ENCODE measurements at places on chromosomes 4 and X. TPM values are rescaled to one million over a fixed set of nuclear protein-coding genes. Genes with fewer than 3 reads are reported as not detected.

Gene PCSK1N
- 0.51 TPM for polyA plus RNA-seq

Gene PRICKLE3
- polyA plus RNA-seq, result 9.5 TPM

Gene GPRIN3
- polyA plus RNA-seq, result 0.50 TPM

Gene SPARCL1
- polyA plus RNA-seq, result not detected

Gene TMEM35A
- polyA plus RNA-seq, result not detected

Gene SH2D1A
- polyA plus RNA-seq, result 4.2 TPM

Gene GK2
- not detected for polyA plus RNA-seq

Gene SPANXA2
- polyA plus RNA-seq, result not detected

Gene SEC31A
- 102 TPM for polyA plus RNA-seq

Gene ABCG2
- polyA plus RNA-seq, result not detected

Gene IGSF1
- polyA plus RNA-seq, result not detected

Gene PWWP3B
- not detected for polyA plus RNA-seq

Gene TMPRSS11B
- not detected for polyA plus RNA-seq

Gene IQSEC2
- polyA plus RNA-seq, result not detected

Gene ZMAT1
- polyA plus RNA-seq, result 3.6 TPM

Gene C4orf36
- polyA plus RNA-seq, result not detected

Gene EVC2
- 0.50 TPM for polyA plus RNA-seq

Gene UGT2B17
- polyA plus RNA-seq, result 3.6 TPM

Gene GLRA3
- 0.98 TPM for polyA plus RNA-seq

Gene MAGEB1
- not detected for polyA plus RNA-seq

Gene XKRX
- polyA plus RNA-seq, result 0.88 TPM

Gene TMEM255A
- polyA plus RNA-seq, result 0.33 TPM

Gene LONRF3
- polyA plus RNA-seq, result not detected

Gene DKK2
- polyA plus RNA-seq, result 0.15 TPM

Gene RNF150
- polyA plus RNA-seq, result not detected

Gene CT45A10
- polyA plus RNA-seq, result not detected

Gene CXCL11
- polyA plus RNA-seq, result not detected

Gene NEXMIF
- 0.36 TPM for polyA plus RNA-seq

Gene CDX4
- not detected for polyA plus RNA-seq

Gene RRH
- polyA plus RNA-seq, result not detected

Gene HELT
- polyA plus RNA-seq, result not detected

Gene NPY2R
- not detected for polyA plus RNA-seq

Gene GAGE2A
- not detected for polyA plus RNA-seq

Gene FABP2
- not detected for polyA plus RNA-seq

Gene GRIA2
- not detected for polyA plus RNA-seq

Gene DCHS2
- polyA plus RNA-seq, result 0.01 TPM

Gene TCEAL5
- not detected for polyA plus RNA-seq

Gene GPRASP2
- polyA plus RNA-seq, result 0.74 TPM

Gene SLC7A11
- polyA plus RNA-seq, result 0.04 TPM

Gene SLC9A7
- polyA plus RNA-seq, result 18.7 TPM

Gene SOX3
- polyA plus RNA-seq, result not detected

Gene TSPAN7
- not detected for polyA plus RNA-seq

Gene L1CAM
- 1.8 TPM for polyA plus RNA-seq

Gene SSX2B
- polyA plus RNA-seq, result not detected

Gene TSPYL2
- polyA plus RNA-seq, result 19.3 TPM

Gene UGT2B15
- 0.25 TPM for polyA plus RNA-seq

Gene EMCN
- polyA plus RNA-seq, result not detected

Gene MSANTD1
- not detected for polyA plus RNA-seq

Gene PAPSS1
- 52.4 TPM for polyA plus RNA-seq

Gene FRMD7
- not detected for polyA plus RNA-seq

Gene TRIM2
- polyA plus RNA-seq, result 2.2 TPM

All from IgD-negative memory B cell (primary cell).